ENCODE measurements at places on chromosomes 4 and X.

DNA sequence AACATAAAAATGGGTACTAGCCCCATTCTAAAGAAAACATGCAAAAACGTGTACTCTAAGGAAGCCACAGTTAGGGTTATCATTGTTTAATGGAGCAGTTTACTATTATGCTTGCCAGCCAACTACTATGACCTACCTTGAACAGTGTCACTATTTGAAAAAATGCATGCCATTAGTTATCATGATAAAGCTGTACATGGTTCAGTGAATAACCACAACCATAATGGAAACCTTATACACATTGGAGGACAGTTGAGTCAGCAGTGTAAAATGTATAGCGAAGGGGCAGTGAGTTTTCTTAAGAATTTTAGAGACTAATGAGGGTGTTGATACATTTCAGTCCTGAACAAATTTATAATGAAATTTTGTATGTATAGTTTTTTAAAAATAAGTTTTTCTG is 381.9 kb downstream of the GRXCR1 start:
- no peak for DNase-seq

GRCh38 chrX:68894513-68895340 is 65.9 kb downstream of the EFNB1 start:
- DNase-seq = no peak

DNA sequence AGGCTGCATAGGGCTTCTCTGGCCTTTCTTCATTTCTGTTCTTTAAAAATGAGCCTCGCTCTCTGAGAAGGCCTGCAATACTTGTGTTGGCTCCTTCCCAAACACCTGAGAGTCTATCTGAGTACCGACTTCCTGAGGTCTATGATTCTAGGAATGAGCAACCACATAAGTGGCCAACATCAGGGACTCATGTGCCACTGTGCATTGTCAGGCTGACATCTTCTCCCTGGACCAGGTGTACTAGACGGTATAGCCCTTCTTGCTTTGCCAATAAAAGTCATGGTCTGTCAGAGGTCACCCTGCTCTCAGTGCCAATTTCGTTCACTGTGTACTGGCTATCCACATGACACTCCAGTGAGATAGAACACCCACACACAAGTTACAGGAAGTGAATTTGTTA is 67.4 kb upstream of the EPHA5 start:
- no peak for DNase-seq

DNA sequence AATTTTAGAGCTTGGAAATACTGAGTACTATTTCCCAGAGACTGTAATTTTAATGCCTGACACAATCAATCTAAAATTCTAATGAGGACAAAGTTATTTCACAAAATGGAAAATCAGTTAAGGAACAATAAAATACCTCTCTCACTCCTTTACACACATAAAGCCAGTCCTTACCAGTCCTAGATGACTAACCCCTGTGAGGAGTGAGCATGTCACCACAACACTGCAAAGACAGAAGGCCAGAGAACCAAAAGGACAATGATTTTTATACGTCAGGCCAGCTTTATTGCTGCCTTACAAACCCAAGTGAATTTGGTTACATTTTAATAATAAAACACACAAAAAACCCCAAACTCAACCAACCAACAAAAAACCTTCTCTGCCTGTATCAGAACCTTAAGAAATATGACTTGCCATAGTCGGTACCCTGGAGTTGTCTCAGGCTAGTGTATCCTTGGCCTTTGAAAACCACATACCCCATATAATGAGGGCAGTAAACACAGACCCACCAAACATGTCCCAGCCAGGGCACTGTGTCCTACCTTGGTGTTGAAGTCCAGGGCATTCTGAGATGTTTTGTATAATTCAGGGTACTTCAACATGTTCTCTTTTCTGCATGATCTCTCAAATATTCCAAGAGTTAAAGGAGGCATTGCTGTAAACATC is 57.6 kb downstream of the SHISA3 start:
- DNase-seq = no peak

DNA sequence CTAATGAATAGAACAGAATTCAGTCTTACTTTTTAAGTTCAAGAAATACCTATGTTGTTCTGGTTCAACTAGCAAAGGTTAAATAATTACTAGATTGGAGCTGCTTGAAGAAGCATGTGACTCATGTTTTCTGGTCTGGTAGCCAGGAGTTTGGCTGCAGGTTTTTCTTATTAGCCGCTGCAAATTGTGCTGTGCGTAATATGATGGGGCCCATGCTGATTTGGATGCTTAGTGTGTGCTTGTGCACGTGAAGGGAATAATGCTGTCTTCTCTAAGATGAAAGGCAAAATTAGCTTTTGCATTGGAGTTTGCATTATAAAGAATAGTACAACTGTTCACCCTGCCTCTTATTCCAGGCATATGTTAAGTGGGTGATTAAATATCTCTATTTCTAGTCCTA is 219.6 kb downstream of the SNCA start:
- DNase-seq = no peak

DNA sequence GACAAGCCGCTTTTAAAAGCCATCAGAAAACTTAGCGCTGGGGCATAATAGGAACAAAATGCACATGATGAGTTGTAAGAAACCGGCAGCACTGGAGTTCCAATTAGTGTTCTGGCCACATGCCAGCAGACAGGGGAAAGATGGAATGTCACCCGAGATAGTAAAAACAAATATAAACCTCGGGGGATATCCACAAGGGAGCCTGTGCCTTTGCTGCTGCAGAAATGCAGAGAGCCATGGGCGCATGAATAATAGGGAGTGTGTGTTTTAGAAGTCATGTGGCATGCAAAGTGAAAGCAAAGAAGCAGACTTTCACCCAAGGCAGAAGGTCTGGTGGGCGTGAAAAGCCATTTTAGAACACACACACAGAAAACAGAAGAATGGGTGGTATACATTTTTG is 19.1 kb downstream of the GPRASP3 start:
- DNase-seq = no peak

GRCh38 chrX:65997978-65998717 is 41.7 kb downstream of the VSIG4 start:
- no peak for DNase-seq

GRCh38 chr4:13762130-13762529 is 134.6 kb upstream of the BOD1L1 start:
- DNase-seq = no peak

DNA sequence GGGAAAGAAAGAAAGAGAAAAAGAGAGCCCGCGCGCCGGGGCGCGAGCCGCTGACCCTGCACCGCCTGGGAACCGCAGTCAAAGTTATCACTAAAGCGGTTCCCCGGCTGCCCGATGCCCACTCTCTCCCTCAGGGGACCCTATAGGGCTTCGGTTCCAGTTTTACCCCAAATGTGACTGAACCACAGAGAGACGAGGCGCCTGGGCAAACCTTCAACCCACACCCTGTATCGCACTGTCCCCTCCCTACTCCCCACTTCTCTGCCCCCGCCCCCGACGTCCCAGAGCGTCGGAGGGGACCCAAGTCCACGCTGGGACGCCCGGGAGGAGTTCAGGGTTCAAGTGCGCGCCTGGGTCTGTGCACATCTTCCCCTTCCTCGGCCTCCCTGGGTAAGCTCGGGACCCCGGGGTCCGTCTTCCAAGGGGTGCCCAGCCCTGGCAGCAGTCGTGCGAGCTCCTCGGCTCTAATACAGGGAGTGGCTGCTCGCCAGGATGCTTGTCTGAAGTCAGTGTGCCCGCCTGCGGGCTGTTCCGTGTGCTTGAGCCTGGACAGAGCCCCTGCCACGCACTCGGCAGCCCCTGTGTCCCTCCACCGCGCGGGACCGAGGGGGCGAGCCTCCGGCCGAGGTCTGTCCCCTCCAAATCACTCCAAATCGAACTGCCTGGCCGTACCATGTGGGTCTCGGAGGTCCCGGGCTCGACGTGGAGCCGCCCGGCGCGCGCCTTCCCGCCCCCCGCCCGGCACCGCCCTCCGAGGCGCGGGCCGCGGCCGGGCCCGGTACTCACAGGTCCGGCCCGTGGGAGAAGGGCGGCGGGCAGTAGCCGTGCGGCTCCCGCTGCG is 960 bp downstream of the TRPC3 start:
- peak; percentile 19 for DNase-seq

- DNase-seq = no peak
These were observed 981.1 kb upstream of the AGA start for GRCh38 chr4:178423366-178423765.

DNA sequence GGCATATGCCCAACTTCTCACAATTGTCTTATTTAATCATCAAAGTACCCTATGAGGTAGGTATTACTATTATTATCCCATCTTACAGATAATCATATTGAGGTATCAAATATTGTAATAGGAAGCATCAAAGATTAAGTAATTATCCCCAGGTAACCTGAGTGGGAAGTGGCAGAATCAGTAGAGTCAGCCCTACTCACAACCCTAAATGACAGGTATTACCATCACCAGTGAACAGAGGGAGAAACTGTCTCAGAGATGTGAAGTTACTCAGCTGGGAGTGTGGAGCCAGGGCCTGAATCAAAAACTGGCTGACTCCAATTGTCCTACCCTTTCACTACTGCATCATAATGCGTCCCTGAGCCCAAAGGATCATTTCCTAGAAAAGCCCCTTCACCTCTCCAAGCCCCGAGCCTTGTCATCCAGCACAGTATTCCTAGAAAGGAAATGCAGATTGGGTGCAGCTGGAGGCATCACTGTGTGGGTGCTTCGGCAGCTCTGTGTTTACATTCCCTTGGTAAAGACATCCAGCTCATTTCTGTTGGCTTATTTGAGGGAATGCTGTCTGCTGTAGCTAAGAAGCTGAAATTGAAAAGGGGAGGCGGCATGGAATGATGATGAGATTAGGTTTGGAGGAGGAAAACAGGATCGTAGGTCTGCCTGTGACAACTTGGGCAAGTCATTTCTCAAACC is 72.8 kb downstream of the DHX15 start:
- no peak for DNase-seq

DNA sequence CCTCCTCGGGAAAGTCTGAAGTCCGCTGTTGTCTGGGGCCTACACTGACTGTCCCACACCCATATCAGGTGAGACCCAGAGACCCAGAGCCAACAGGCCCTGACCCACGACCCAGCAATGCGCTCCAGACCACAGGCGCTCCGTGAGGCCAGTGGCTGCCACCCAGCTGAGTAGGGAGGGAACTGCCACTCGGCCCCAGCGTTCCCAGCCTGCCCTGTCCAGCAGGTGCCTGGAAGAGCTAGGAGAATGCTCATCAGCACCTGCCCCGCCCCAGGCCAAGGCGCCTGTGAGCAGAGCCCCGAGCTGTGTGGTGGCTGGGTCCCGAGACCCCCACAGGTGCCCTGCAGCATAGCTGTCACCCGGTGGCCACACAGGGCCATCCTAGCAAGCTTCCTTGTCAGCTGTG is 2.7 kb downstream of the SPON2 start:
- no peak for DNase-seq

GRCh38 chr4:155009288-155009687 is 199.1 kb upstream of the NPY2R start:
- no peak for DNase-seq

DNA sequence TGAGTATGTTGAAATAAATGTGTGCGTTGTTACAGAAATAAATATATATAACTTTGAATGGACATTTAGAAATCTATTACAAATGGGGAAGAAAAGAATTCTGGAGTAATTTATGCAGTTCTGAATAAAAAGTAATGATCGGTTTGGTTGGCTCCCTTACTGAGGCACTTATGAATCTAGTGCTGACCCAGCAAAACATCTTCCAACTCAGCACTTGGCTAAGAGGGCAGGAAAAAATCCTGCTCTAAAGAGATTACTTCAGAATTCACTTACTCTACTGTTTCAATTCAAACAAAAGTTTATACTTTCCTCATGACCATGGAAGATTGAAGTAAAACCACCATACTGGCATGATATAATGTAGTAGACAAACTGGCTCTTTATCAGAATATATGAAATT is 123.9 kb upstream of the RXFP1 start:
- no peak for DNase-seq

DNA sequence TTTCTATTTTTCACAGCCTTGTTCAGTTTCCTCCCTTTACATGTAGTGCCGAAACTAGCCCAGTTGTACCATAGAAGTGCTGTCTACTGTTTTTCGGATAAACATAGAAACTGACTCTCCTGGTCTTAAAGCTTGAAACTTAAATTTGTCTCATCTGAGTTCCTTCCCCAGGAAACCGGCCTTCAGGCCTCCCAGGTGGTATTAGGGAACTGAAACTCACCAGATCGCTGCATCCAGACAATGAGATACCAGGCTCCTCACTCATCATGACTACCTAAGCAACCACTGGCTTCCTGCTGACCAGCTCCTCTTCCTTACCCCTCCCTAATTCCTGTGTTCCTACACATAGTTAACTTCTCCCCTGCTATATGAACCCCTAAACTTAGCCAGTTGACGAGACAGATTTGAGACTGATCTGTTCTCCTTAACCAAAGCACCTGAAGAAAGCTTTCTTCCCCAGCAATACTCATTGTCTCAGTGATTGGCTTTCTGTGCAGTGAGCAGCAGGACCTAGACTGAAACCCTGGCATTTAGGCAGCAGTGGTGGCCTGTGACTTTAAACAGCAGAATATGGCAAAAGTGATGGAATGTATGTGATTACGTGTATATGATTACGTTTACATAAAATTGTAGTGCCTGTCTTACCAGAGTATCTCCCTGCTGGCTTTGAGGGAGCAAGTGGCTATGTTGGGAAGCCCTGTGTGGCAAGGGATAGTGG is 959.1 kb upstream of the LCORL start:
- no peak for DNase-seq

DNA sequence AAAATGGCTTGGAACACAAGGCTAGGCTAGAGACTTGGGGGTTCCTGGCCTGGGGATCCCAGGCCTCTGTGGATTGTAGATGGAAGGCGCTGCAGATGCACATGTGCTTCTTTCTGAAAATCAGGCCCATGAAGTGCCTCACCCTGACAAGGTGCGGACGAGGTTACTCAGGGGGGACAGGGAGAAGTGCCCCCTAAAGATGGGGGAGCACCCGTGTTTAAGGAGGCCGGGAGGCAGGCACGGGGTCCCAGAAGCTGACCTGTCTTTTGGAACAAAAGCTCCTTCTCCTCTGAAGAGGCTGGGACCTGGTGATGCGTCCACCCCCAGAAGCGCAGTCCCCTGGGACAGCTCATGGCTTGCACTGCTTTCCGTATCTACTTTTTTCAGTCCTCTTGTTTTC is 2.4 kb downstream of the PDZD4 start:
- no peak for DNase-seq

- DNase-seq = no peak
These were observed 157.0 kb downstream of the PCDH18 start for GRCh38 chr4:137375111-137375850.

- DNase-seq = no peak
These were observed 276.1 kb downstream of the PPARGC1A start for GRCh38 chr4:23613782-23614181.

DNA sequence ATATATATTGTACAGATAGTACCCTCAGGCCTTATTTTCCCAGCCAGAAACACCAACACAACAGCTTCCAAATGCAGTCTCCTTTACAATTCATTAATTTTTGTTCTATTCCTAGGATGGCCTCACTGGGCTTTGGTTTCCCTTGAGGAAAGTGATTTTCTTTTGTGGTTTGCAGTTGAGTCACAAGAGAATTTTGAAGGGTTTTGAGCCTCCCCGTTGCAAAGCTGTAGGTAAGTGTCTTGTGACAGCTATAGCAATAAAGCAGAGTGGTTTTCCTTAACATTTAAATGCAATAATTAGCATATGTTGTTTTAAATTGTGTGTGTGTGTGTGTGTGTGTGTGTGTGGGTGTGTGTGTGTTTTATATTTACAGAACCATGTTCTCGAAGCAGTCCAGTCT is 54.1 kb upstream of the WDR17 start:
- DNase-seq = no peak

- no peak for DNase-seq
These were observed 99.1 kb downstream of the TRAPPC11 start for GRCh38 chr4:183758061-183758757.
